ENCODE measurements at places on chromosomes 11 and 22.

DNA sequence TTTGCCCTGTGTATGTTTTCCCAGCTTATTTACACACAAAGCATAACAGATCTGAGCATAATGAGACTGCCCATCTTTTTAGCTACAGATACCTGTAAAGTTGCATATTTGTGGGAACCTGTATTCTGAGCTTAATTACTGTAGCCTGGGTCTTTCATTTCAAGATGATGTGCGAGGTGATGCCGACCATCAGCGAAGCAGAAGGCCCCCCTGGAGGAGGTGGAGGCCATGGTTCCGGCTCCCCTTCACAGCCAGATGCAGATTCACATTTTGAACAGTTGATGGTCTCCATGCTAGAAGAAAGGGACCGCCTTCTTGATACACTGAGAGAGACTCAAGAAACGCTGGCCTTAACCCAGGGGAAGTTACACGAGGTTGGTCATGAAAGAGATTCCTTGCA lies 1.5 kb downstream of the PPFIA1 start:
- no peak for DNase-seq

DNA sequence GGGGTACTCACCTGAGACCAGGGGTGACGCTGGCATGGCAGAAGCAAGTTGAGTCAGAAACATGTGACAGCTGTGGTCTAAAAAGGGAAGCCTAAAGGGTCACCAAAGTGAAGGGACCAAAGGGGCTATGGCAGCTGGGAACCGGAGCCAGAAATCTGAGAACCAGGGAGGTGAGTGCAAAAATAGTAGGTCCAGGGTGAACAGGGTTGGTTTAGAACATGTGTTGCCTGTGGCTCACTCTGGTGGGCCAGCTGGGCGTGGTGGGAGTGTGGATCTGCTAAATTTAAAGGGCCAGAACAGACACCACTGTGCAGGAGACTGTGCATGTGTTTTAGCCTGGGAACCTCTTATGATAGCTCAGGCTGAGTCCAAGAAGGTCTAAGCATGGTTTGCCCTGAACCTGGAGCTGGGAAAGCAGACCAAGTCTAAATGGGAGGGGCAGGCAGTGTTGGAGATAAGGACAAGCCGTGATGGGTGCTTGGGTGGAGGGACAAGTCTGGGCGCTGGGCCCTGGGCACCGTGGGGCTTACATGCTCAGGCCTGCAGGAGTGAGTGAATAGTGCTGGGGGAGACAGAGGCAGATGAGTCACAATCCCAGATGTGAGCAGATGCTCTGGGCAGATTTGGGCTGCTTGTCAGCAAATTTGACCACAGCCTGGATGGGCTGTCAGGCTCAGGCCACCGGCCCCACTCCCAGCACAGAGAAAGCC lies 41.4 kb upstream of the ZBED5 start:
- DNase-seq = no peak

GRCh38 chr11:11583801-11584529 lies 37.8 kb downstream of the GALNT18 start:
- DNase-seq = no peak

DNA sequence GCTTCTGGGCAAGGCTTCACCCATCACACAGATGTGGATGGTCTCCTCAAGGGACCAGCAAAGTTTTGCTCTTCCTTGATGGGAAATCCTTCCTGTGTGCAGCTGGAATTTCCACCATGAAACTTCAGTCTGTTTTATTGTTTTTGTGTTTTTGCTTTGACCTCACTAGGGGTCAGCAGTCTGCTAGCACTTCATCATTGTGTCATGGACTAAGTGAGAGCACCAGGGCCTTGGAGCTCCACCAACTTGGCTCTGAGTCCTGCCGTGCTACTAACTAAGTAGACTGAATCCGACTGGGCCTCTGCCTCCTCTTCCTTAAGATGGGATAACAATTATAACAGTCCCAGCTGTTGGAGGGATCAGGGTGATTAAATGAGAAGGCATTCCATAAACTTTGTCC lies 305.8 kb upstream of the NCAM1 start:
- no peak for DNase-seq

GRCh38 chr22:42816336-42816735 lies 40.7 kb downstream of the ARFGAP3 start:
- no peak for DNase-seq
